Tibial nerve (tissue), 4 donors: ENCODE measurements at places on chromosomes 5 and 9.

GRCh38 chr9:69476016-69476415, 151.0 kb downstream of the ENTREP1 start:
- DNase-seq: no peak

DNA sequence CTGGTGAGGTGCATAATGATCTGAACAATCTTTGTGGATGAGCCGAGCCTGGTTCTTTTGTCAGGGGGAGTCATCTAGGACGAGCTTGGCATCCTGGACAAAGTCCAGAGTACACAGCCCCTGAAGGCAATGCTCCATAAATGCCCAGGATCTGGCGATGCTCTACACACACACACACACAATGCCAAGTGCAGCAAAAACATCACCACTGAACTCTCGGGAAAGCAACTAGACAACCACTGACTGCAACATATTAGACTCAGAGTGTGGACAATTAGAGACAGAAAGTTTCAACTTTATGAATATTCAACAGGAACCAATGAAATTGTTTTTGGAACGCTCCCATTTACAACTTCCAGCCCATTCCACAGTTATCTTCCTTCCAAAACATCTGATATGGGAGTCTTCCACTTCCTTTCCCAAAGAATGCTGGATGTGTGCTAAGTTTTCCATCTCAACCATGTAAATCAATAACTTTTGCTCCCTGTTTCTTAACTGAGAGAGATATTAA, 227.6 kb upstream of the ANKRD55 start:
- DNase-seq: no peak

GRCh38 chr9:84921175-84921574, 251.6 kb downstream of the NTRK2 start:
- DNase-seq: no peak

- DNase-seq: no peak
Observed at GRCh38 chr5:134938030-134938429, 29.7 kb upstream of the CATSPER3 start.

- DNase-seq: no peak
Observed at GRCh38 chr5:88884608-88884877, 1.6 kb upstream of the MEF2C start.

DNA sequence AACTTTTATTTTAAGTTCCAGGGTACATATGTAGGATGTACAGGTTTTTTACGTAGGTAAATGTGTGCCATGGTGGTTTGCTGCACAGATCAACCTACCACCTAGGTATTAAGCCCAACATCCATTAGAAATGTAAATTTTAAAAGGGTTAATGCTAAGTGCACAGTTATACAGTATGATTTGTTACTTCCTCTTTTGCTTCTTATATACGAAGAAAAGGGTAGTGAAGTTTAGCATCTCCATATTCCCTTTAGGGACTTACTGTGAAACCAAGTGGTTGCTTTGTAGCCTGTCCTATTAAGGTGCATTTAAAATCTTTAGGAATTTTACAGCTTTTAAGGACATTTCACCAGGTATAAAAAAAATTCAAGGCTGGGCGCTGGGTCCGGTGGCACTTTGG, 46.4 kb downstream of the RBM27 start:
- no peak for DNase-seq

DNA sequence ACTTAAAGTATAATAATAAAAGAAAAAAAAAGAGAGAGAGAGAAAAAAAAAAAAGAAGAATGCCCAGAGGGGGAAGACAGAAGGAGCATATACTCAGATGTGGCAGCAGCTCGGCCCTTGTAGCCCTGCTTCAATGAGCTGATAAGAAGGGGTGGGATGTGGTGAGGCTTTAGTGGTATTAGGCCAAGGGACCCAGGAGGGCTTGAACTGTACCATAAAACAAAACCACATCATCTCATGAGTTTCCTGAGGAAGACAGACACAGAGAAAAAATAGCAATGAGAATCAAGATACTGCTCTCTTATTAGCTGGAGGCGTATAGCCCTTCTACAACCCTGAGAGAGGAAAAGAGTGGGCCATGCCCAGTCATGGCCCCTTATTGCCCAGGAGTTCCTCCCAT, 72.8 kb downstream of the SLC1A1 start:
- DNase-seq: no peak

- no peak for DNase-seq
Observed at GRCh38 chr5:98773214-98773463, 324 bp upstream of the RGMB start.

- DNase-seq: no peak
Observed at GRCh38 chr5:181160152-181160754, 12.9 kb downstream of the OR2V2 start.

- DNase-seq: no peak
Observed at GRCh38 chr9:86241216-86241615, 18.2 kb downstream of the C9orf153 start.
